ENCODE measurements at places on chromosomes 13 and 19.

- DNase-seq, result peak; percentile 71
Measured at GRCh38 chr19:9586764-9587163, 2.5 kb upstream of the ZNF121 start.

DNA sequence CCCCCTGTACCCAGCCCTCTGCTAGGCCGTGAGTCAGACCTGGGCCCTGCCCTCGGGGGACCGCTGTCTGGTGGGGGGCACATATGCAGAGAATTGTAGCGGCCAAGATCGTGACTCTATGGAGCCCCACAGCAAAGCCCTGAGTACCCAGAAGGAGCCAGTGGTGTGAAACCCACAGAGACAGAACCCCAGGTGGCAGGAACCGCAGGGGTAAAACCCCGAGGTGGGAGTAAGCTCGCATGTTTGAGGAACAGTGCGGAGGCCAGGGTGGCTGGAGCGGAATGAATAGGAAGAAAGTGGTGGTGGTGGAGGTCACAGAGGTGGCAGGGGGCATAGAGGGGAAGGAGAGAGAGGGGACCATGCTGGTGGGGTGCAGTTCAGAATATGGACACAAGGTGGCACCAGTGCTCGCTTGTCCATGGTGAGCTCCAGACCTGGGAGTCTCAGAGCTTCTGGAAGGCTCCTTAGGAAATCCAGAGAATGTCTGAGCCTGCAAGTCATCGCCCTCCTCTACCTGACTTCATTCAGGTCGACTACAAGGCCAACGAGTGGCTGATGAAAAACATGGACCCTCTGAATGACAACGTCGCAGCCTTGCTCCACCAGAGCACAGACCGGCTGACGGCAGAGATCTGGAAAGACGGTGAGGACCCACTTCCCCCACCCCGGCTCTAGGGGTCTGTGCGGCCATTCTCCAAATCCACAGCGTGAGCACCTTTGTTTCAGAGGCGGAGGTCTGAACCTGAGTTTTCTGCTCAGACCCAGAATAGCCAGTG is 48.9 kb downstream of the MYH14 start:
- no peak for DNase-seq

- no peak for DNase-seq
Measured at GRCh38 chr13:99339736-99340397, 32.7 kb upstream of the GPR183 start.

GRCh38 chr13:28505543-28506135 is 10.7 kb upstream of the FLT1 start:
- no peak for DNase-seq

- DNase-seq, result no peak
Measured at GRCh38 chr13:99746637-99747402, 224.7 kb downstream of the ZIC5 start.

- DNase-seq, result peak; percentile 8
Measured at GRCh38 chr13:24709186-24709913, 29.1 kb downstream of the ATP12A start.

DNA sequence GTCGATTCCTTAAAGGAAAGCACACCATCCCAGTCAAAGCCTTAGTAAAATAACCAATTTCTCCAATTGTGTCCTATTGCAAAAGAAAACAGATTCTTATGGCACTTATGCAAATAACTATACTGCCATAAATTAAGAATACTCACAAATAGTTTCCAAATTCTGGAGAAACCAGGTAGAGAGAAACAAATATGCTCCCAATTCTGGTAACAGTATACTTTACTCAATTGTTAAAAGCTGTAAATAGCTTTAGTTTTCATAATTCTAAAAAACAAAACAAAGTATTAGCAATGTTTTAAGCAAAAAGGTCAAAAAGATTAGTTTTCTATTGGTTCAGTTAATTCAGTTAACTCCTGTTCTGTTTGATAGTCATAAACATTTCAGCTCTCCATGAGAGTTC is 18.2 kb upstream of the UBAC2 start:
- DNase-seq, result no peak

- DNase-seq, result no peak
Measured at GRCh38 chr13:78841358-78841963, 182.5 kb upstream of the OBI1 start.

- DNase-seq, result no peak
Measured at GRCh38 chr19:46241626-46242025, 12.1 kb downstream of the IGFL1 start.

DNA sequence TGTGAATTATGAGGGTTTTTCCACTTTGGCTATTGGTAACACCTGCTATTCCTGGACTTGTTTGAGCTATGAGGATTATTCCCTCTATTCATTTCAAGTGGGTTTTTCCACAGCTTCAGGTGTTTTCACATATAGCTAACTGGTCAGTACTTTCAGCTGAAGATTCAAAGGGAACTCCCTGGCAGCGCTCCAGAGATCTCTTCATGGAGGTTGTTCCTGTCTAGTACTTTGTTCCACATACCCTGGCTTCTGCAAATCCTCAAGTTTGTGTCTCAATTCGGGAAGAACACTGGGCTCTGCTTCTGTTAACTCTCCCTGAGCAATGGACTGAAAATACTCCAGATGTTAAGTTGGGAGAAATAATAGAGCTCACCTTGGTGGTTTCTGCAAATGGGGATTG is 5.6 kb upstream of the ZNF607 start:
- no peak for DNase-seq

DNA sequence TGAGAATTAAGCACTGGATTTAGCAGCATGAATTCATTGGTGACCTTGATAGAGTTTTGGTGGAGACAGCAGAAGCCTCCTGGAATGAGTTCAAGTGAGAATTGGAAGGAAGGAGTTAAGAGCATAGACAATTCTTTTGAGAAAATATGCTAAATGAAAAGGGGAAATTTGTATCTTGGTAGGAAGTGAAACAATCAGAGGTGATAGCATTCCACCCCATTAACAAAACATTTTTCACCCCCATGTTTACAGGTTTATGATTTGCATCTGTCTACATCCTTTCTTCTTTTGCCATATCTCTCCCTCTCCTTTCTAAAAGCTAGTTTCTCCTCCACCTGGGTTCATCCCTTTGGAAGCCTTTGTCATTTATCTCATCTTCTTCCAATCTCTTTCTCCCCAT is 27.5 kb downstream of the LNX2 start:
- DNase-seq, result no peak

DNA sequence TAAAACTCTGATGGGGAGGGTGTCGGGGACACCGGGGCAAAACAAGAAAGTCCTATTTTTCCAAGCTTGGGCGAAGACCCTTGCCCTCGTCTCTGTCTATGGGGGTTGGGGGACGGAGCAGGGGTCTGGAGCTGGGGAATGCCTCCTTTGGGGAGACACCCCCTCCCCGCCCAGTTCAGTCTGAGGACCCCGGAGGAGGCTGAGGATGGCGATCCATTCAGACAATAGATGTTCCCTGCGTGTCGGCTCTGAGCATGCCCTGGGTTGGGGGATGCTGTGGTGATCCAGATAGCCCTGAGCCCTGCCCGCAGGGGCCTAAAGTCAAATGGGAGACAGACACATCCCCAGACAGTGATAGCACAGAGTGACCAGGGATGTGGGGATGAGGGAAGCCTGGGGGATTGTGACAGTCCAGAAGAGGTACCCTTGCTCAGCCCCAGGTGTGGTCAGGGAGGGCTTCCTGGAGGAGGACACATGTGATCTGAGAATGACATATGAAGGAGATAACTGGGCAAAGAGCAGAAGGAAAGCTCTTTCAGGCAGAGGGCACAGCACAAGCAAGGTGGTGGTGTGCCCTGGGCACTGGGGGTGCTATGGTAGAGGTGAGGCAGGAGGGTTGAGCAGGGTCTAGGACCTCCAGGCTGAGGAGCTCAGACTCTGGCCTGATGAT is 9.1 kb downstream of the LRFN3 start:
- DNase-seq, result no peak

GRCh38 chr19:34482380-34483250 is 1.1 kb downstream of the WTIP start:
- DNase-seq, result no peak

Measured in stimulated activated CD4-positive, alpha-beta T cell treated with anti-CD3 and anti-CD28 coated beads, TNF-alpha, amount 100 ng/mL, for 4 hours (primary cell).